ENCODE measurements at places on chromosomes 6 and 20. TPM values are rescaled to one million over a fixed set of nuclear protein-coding genes. Genes with fewer than 3 reads are reported as not detected.

DNA sequence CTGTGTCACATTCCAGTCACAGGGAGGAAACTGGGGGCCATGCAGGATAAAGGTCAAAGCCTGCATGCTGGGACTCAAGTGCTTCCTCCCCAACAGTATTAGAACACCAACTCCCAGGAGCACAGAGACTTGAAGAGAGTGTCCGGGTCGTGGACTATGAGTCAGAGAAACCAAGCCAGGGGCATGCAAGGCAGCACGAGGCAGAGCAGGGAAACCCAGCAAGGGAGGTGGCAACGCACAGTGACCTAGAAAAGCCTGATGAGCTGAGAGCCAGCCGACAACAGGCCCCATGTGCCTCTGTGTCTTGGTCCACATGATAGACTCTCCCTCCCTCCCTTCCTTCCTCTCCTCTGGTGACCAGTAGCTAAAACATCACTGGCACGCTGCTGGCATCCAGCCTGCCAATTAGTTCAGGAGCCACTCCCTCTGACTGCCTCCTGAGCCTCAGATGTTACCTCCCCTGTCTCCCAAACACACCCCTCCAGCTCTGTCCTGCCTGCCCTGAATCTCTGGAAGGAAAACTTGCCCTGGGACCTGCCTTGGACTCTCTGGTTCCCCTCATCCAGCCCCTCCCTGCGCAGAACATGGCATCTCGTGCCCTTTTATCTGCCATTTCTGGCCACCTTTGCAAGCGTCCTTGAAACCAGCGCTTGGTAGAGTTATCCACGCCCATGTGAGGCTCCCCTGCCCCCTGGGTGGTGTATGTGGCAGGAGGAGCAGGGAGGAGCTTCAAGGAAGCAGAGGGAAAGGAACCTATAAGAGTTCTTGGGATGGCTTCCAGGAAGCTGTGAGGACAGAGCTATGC is 16.2 kb upstream of the RNF39 start:
- DNase-seq, result peak; percentile 42

Gene PGC
- not detected for total RNA-seq

DNA sequence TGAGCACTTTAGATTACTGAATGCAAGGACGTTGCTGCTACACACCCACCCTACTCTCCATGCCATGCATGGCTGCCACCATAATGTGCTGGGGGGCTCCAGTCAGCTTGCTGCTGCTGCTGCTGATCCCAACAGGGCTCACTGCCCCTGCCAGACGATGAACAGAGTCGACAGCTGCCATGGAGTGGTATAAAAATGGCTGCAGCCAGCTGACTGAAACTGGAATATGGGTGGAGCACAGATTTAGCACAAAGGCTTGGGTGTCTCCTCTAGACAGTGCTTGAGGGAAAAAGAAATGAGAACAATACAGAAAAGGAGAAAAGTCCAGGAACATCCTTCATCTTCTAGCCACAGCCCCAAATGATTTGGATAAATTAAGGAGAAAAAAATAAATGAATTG is 150.7 kb downstream of the PDSS2 start:
- no peak for DNase-seq

GRCh38 chr6:148704400-148705246 is 42.2 kb upstream of the UST start:
- DNase-seq, result no peak

DNA sequence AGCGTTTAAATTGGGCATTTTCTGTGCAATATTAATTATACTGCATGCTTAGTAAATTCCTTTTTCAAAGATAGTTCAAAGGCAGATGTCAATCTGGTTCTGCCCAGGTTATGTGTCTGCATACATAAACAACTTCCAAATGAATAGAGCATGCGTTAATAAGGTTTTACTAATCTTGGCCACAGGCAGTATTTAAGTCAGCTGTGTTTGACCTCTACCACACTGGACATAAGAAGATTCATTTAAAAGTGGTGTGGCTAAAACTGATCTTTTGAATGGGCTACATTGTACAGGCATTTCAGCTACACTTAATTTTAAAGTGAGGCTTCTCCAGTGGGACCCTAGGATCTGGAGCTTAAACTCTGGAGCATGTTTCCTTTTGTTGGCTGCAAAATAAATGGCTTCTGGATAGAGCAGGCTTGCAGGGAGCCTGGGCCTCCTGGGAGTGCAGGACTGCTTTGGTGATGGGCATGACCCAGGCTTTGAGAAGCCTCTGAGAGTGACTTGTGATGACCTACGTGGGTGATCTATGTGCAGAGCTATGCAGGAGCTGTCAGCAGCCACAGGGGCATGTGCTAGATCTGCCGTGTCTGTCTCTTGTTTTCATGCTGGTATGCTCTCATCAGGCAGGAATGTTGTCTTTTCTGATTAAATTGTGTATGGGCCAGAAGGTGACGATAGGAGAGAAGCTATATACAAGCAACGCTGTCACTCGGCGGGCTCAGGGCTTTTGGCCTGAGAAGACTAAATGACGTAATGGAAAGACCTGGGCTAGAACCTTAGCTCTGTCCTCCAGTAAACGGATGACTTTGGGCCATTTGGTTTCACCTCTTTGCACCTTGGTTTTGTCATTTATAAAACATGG is 331.2 kb downstream of the QKI start:
- peak; percentile 48 for DNase-seq

GRCh38 chr6:90397929-90398674 is 101.5 kb upstream of the BACH2 start:
- no peak for DNase-seq

DNA sequence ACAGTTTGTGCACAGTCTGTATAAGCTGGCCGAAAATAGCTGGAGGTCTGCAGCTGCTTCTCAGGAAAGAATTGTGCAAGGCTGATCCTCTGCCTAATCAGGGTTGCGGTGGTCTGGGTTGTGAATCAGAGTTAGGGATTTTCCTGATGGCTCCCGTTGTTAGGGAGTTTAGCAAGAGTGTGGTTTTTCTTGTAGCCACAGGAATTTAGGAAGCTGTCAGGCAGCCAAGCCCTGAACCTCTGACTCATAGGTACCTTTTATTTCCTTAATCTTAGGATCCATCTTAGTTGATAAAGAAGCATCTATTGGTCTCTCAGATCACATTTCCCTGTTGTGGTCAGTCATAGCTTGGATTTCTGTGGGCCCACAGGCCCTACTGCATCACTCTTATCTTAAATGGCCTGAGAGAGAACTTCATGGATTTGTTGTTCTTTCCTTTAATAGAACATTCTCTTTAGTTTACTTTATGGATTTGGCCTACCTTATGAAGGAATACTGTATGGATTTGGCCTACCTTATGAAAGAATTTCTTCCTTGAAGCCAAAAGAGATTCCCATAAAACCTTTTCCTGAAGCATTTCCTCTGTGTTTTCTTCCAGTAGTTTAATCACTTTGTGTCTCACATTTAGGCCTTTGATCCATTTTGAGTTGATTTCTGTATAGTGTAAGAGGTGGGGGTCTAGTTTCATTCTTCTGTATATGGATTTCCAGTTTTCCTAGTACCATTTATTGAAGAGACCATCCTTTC is 10.3 kb downstream of the KIF25 start:
- peak; percentile 100 for DNase-seq
